Panc1 (cell line): ENCODE measurements at places on chromosomes 1 and 21. TPM values are rescaled to one million over a fixed set of nuclear protein-coding genes. Genes with fewer than 3 reads are reported as not detected.

- DNase-seq = peak; percentile 89
Observed at GRCh38 chr1:7953850-7954609, 7.5 kb upstream of the PARK7 start.

GRCh38 chr1:208141610-208142192 is 102.5 kb downstream of the PLXNA2 start:
- DNase-seq = no peak

DNA sequence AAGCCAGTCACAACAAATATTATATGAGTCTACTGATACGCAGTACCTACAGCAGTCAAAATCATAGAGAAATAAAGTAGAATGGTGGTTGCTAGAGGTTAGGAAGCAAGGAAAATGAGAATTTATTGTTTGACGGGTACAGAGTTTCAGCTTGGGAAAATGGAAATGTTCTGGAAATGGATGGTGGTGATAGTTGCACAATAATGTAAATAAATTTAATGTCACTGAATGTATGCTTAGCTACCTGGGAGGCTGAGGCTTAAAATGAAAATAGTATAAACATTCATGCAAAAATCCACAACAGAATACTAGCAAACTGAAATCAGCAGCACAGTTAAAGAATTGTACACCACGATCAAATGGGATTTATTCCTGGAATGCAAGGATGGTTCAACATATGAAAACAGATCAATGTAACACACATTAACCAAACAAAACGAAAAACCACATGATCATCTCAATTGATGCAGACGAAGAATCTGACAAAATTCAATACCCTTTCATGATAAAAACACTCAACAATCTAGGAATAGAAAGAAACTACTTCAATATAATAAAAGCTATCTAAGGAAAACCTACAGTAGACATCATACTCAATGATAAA is 10.7 kb downstream of the TUT4 start:
- DNase-seq = no peak

IGSF5 gene
- not detected for total RNA-seq

DNA sequence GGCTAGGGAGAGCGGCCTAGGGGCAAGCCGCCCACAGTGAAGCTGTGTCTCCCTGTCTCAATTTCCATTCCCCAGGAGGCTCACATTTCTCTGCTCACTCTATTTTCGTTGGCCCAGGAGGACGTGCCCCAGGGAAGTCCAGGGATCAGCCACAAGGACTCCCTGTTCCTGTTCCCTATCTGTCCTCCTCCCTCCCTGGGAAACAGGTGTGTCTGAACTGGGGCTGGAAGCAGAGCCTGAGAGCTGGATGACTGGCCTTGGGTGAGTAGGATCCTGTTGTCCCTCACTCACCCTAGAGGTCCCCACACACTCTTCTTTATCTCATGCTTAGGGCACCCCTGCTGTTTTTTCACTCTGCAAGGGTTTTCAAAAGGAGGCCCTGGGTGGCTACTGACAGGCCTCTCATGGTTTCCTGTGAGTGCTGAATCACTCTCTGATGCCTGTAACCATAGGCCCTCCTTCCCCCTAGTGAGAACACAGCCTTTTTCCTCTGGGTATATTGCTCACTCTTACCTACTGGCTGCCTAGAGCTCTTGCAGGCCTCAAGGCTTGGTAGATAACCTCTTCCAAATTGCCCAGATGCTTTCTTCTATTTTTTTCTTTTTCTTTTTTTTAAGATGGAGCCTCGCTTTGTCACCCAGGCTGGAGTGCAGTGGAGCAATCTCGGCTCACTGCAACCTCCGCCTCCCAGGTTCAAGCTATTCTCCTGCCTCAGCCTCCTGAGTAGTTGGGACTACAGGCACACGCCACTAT is 3.3 kb upstream of the UTP11 start:
- no peak for DNase-seq

DNA sequence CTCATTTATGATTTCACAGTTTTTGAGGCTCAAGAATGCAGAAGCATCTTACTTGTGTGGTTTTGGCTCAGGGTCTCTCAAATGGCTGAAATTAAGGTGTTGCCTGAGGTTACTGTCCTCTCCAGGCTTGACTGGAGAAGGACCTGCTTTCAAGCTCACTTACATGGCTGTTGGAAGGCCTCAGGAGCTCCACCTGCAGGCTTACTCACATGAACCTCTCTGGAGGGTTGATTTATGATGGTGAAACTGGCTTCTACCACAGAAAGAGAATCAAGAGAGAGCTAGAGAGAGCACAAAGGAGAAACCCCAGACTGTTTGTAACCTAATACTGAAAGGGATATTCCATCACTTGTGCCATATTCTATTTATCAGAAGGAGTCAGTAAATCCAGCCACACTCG is 6.2 kb upstream of the KCNK2 start:
- DNase-seq = no peak

- no peak for DNase-seq
Observed at GRCh38 chr1:39852214-39852791, 31.0 kb downstream of the TRIT1 start.

PDC gene
- not detected for total RNA-seq

DNA sequence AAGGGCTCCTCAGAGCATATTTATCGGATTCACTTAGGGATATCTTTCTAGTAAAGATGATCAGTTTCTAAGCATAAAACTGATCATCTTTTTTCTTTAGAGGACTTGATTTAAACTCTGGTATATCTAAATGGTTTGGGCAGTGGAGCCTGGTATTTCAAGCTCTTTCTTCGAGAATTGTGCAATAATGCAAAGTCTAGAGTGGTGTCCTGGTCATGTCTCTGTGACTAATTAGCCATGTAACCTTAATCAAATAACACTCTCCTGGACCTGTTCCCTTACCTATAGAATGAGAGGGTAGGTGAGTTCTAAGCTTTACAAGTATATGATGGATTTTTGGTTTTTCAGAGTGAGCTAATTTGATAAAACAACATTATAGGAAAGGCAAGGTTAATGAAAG is 225.2 kb downstream of the RPS6KC1 start:
- no peak for DNase-seq

ACKR1 gene
- total RNA-seq = not detected

BNIPL gene
- total RNA-seq = 0.46 TPM

GRCh38 chr1:56345831-56346230 is 233.5 kb downstream of the PLPP3 start:
- no peak for DNase-seq

GRCh38 chr1:185699874-185700273 is 34.3 kb upstream of the HMCN1 start:
- DNase-seq = no peak

- no peak for DNase-seq
Observed at GRCh38 chr1:40391688-40392145, 18.2 kb downstream of the SMAP2 start.

- no peak for DNase-seq
Observed at GRCh38 chr1:210857705-210858104, 276.2 kb downstream of the KCNH1 start.

DNA sequence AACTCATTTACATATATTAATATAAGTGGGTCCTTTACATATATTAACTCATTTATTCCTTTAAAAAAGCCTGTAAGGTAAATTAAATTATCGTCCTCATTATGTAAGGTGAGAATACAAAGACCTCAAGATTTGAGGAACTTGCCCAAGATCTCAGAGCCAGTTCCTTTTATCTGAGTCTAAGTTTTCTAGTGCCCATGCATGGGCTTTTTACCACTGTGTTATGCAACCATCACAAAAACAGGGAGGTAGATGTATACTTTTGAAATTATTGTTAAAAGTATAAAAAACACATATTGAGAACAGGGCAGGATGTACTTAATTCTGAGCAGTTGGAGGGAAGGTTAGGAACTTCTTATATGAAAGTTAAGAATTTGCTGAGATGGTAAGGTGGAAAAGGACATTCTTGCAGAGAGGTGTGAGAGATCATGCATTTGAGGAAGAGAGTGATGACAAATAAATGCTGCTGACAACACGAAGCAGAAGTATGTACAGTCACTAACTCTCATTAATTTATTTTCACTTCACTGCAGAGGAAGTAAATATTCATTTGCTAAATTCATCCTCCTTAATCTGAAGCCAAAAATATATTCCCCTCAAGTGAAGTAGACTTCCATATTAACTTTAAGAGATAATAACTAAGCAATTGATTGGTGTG is 28.9 kb upstream of the LYPLAL1 start:
- DNase-seq = no peak

DHRS3 gene
- total RNA-seq = 113 TPM

DNA sequence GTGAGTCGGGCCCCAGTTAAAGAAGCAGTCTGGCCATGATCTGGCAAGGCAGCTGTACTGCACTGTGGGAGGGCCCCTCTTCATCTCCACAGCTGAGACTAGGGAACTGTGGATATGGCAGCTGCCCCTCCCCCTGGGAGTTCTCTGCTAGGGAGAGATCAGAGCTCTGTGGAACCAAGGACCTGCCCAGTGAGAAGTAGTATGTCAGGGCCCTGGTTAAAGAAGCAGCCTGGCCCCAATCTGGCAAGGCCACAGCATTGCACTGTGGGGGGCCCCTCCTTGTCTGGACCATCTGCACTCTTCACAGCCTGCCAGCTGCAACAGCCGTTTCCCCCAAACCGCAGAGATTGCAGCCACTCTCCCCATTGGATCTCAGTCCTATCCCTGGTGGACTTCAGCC is 208.5 kb downstream of the DNAH14 start:
- DNase-seq = no peak
